Gastroesophageal sphincter (tissue), 4 donors: ENCODE measurements at places on chromosomes 6 and 20. TPM values are rescaled to one million over a fixed set of nuclear protein-coding genes. Genes with fewer than 3 reads are reported as not detected.

GRCh38 chr6:20200761-20201630 lies 11.3 kb downstream of the MBOAT1 start:
- ATAC-seq = no peak

GRCh38 chr6:133085896-133086295 lies 155.3 kb upstream of the EYA4 start:
- ATAC-seq = no peak

DNA sequence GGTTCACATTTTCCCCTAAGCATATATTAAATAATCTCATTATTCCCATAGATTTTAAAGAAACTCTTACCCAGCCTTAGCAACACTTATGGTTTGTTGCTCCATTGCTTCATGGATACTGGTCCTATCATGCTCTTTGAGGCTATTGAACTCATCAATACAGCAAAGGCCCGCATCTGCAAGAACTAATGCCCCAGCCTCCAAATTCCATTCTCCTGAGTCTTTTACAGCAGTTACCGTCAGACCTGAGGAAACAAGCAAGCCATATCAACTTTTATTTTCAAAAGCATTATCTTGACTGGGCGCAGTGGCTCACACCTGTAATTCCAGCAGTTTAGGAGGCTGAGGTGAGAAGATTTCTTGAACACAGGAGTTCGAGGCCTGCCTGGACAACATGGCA lies 37.7 kb upstream of the ASF1A start:
- no peak for ATAC-seq

The CFB gene
- 15.5 TPM for total RNA-seq

The ACSS2 gene
- 49.5 TPM for total RNA-seq
